Fibroblast of skin of abdomen (primary cell): ENCODE measurements at places on chromosomes 4 and X.

GRCh38 chr4:47827343-47828047, 10.4 kb downstream of the CORIN start:
- no peak for DNase-seq

DNA sequence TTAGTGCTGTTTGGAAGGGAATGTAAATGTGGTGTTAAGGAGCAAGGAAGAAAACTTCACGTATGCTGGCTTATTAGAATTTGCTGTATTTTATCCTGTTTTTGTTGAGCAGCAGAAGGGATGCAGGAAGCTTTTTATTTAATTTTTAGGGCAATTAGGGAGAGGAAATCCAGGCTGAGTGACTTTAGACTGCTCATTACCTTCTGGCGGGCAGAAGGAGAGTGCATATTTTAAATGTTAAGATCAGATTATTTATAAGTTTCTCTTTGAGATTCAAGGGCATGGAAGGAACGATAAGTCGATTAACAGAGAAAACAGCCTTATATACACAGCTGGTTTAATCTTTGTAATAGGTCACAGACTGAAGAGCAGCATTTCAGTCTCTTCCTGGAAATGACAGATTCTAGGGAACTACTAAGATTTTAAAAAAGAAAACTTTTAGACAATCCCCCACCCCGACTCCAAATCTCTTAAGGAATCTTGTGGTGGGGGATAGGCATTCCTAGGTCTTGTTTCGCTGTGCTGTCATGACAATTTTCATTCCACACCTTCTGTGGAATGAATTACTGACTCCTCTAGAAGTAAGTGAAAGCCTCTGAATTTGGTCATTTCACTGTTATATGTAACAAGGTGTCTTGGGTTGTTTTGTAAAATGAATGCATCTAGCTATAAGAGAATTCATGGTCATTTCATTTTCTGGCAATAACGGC, 402.5 kb downstream of the RAPGEF2 start:
- peak; percentile 42 for DNase-seq

DNA sequence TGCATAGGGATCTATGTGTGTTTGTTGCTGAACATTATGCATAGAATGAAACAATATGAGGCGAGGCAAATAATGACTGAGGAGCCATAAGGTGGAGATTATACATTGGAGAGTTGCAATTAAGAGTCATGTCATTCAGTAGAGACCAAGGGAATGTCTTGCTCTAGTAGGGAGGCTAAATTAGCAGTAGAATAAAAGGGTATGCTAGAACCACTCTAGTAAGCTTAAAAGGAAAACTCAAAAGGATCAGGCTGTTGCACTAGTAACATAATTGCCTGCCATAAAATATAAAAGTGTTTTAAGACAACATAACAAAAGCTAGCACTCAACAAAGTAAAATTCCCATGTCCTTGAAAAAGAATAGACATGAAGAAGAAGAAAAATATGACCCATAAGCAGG, 586.2 kb upstream of the DIAPH2 start:
- no peak for DNase-seq

- no peak for DNase-seq
These were observed 3.9 kb upstream of the ODAM start for GRCh38 chr4:70191647-70192046.

DNA sequence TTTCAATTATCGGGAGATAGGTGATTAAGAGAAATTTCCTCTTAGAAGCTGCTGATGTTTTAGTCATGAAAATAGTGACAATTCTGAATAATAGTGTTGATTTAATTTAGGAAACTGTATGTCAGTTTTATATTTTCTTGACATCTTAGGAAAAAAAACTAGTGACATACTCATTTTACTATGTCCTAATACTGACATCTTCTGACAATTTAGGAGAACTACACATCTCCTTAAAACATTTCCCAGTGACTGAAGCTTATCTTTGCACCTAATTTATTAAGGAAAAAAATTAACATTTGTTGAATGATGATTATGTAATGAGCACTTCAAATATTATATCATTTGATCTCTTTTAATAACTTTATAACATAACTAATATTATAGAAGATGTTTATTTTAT, 42.0 kb upstream of the RBMXL3 start:
- DNase-seq = peak; percentile 8

DNA sequence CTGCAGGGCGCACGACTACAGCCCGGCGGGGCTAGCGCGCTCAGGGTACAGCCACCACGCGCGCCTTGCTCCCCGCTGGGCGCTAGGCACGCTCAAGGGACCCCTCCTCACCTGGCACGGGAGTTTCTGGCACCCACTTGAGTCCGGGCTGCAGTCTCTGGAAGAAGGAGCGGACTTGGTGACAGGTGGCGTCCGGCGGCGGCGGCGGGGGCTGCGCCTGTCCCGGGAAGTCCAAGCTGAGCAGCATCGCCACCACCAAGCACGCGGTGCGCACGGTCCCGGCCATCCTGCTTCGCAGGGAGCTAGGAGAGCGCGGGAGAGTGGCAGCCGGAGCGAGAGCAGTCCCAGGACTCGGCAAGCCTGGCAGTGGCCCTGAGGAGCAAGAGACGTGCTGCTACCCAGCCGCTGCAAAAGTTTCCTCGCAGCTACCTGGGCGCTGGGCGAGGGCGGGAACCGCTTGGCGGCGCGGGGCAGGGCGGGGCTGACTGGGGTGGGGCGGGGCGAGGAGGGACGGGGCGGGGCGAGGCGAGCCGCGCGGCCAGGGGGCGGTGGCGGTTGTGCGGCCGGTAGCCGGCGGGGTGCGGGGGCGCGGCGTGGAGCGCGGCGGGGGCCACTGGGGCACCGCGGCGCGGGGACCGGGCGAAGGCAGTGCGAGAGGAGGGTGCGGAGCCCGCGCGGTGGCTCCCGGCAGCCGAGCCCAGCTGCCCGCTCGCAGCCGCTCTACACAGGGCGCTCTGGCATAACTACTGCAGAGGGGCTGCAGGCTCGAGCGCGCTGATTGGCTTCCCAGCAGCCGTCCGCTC, at the start of gene GPC3:
Gene GPC3 (minus strand): TSS at position 431 of the 803 bp plus-strand sequence.
- peak; percentile 62 for DNase-seq

DNA sequence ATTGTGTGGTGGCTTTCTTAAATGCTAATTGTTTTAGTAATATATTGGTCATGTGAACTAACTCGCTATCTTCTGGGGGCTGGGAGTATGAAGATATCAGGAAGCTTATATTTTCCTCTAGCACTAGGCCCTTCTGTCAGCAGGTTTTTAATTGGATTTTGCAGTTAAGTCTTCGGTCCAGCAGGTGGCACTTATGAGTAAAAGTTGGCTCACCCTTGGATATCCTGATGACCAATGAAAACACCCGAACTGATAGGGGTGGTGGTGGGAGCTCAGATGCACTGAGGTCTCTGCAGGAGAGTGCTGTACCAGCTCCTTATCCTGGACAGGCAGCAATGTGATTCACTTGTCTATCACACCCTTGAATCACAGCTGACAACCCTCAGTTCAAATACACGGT, 1365.8 kb upstream of the DIAPH2 start:
- DNase-seq = no peak

DNA sequence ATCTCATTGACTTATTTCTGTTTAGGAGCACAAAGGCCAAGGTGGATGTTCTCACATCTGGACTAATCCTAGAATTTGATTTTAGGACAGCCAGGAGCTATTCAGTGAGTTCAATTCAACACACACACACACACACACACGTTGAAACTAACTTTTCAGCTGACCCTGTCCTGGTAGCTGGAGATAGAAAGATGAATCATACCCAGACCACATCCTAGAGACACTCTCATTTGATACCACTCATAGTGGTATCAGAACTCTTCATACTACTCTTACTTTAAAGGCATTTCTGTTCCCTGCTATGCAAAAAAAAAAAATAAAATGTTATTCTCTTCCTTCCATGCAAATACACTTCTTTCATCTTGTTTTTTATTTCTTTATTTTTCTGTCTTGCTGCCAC, 36.7 kb downstream of the KLF8 start:
- no peak for DNase-seq

- no peak for DNase-seq
These were observed 115.1 kb upstream of the GPM6A start for GRCh38 chr4:175927121-175927520.

DNA sequence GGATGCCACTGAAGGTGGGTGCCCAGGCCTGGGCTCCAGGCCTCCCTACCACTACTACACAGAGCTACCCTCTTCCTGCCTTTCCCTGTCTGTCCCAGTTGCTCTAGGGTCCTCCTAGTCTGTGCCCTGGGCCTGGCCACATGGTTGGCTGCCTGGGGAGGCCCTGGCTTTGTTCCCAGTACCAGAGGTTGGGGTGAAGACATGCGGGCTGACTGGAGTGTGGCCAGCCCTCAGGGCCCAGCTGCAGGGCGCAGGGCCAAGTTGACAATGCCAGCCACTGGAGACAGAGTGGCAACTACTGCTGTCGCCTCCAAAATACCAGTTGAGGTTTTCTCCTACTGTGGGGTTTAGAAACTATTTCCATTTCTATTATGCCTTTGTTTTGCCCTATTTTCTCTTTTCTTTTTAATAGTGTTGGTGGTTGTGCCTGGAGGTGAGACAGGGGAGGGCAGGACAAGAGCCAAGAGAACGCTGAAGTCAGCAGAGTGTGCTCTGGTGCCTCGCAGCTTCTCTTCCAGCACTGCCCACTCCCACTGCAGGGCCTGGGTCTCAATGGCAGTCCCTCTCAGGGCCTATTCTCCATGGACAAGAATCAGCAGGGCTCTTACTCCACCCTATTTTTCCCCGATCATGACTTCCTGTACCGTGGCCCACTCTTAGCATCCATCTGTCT, 32.2 kb upstream of the XPNPEP2 start:
- no peak for DNase-seq

GRCh38 chr4:5810770-5811430, 82.0 kb downstream of the CRMP1 start:
- no peak for DNase-seq

- DNase-seq = peak; percentile 25
These were observed 22.0 kb upstream of the TMPRSS11B start for GRCh38 chr4:68267433-68267944.
